ENCODE measurements at places on chromosomes 3 and 15.

GRCh38 chr3:76349715-76350480 lies 564.5 kb upstream of the ZNF717 start:
- DNase-seq, result no peak

- DNase-seq, result no peak
Measured at GRCh38 chr15:25877681-25878080, 14.6 kb upstream of the ATP10A start.

GRCh38 chr3:43370293-43370980 lies 84.1 kb downstream of the SNRK start:
- no peak for DNase-seq

GRCh38 chr3:67655364-67656121 lies 1.1 kb upstream of the SUCLG2 start:
- DNase-seq, result no peak

DNA sequence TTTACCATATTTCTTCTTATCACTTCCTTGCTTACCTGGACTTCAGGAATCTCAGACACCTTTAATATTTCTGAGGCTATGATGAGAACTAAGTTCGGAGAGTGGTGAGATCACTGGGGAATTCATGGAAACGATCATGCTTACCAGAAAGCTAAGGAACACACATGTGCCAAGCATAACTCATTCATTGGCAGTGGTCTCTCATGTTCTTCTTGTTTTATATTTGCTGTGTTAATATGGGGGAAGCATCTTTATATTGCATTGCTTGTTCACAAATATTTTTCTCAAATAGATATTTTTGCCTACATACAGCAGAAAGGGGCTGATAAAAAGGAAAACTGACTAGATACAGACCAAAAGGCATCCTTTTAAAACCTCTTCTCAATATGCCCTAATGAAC lies 55.8 kb downstream of the COL6A6 start:
- DNase-seq, result no peak

DNA sequence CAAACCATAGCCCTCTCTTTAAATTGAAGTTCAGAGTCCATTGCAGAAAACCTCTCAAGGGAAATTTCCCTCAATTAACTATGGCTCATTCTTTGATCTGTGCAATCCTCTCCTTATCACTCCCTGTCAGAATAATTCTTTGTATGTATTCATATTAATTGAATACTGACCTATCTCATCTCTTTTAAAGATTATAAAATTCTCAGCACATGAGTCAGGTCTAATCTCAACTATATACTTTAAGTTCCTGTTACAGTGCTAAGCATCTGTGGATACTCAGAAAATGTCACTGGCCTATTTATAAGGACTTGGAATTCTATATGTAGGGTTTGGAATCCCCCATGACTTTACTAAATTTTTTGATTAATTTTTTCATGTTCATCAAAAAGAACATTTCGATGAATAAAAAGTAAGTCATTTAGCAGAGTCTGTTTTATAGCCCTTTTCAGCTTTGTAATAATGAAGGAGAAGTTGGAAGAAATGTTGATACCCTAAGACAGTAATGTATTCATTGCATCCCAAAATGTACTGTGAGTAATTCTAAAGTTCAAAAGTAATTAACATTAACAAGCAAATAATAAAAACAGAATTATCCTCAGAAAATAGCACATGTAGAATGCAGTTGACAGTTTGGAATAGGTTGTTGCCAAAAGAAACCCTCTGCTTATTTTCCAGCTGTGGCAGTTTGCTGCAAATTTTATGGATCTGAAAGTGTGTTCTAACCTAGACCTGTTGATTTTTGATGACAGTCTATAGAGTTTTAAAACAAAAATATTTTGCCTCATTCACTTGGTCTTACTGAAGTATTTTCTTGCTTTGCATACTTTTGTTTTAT lies 503.4 kb upstream of the CBLB start:
- no peak for DNase-seq

- no peak for DNase-seq
Measured at GRCh38 chr3:134054881-134055280, 25.2 kb upstream of the SLCO2A1 start.

- DNase-seq, result no peak
Measured at GRCh38 chr3:10703875-10704274, 112.2 kb upstream of the SLC6A11 start.

DNA sequence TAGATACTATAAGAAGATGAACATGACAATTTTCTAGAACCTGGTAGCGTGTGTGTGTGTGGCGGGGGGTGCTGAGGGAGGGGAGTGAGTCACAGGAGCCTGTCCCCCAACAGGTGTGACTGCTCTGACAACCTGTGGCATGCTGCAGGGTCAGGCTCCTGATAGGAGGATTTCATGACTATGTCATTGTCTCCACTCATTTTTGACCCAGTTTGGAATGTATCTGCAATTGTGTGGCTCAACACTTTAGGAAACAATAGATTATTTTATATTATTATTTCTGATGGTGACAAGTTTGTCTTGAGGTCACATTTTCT lies 9.3 kb upstream of the VILL start:
- no peak for DNase-seq

GRCh38 chr3:182740710-182741109 lies 52.6 kb upstream of the ATP11B start:
- no peak for DNase-seq

- no peak for DNase-seq
Measured at GRCh38 chr3:43522727-43523362, 99.0 kb downstream of the ANO10 start.

GRCh38 chr3:72426618-72427397 lies 421.4 kb downstream of the SHQ1 start:
- DNase-seq, result no peak
